ENCODE measurements at places on chromosomes 11 and 22.

GRCh38 chr22:23892706-23893105, 1.5 kb upstream of the MIF start:
- DNase-seq, result no peak

GRCh38 chr22:47308886-47309285, 546.4 kb downstream of the TBC1D22A start:
- no peak for DNase-seq

DNA sequence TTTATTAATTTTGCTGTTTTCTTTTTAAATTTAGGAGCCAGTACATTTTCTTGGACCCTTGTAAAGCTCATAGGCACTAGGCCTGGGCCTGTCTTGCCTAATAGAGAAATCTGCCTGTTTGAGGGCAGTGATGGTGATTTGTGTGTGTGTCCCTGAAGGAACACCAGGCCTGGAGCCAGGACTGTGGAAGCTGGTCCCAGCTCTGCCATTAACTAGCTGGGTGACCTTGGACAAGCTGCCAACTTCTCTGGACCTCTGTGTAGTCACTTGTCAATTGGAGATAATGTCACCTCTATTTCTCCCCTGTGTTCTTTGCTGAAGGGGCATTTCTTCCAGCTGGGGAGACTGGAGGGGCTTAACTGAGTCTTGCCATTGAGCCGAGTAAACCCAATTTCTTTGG, 16.0 kb upstream of the FTH1 start:
- DNase-seq, result no peak

DNA sequence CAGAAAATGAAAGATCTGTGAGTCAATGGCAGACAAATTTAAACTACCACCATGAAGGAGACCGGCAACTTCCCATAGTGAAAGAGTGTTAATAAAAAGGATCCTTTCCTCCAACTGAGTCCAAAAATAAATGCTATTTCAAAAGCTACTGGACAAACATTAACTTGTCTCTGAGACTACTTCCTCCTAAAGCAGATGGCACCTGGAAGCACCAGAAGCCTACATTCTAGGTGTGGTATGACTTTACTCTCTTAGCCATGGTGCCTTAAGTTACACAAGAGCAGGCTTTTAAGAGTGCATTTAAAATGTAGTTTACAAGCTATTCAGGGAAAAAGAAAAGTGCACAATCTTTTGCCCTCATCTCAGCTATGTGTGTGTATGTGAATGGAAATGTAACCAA, 2.5 kb downstream of the ARHGAP32 start:
- DNase-seq, result no peak

GRCh38 chr11:37038911-37039310, 440.9 kb upstream of the RAG2 start:
- DNase-seq, result no peak

DNA sequence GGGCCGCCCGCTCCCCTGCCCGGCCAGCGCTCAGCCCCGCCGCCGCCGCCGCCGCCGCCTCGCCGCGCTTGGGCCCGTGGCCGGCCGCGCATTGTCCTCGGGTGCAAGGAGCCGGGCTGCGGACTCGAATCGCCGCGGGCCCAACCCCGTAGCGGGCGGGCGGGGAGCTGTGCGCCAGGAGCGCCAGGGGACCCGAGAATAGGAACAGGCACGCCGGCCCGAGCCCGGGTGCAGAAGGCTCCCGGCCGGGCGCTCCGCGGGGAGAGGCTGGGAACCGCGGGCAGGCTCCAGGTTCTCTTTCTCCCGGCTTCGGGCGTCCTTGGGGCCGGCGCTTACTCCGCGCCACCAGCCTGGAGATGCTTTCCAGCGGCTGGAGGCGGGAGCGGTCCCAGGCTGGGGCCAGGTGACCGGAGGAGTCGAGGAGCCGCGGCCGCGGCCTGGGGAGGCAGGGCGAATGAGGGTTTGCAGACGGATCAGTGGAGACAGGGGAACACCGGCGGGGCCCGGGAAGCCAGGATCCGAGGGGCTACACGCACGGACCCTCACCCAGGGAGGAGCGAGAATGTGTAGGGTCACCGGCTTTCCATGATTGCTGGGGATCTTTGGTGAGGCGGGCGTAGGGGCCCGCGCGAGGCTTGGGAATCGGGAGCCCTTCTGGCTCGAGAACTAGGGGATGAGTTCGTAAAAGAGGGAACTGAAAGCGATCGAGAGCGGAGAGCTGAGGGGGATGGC, 726 bp downstream of the PKNOX2 start:
- DNase-seq, result peak; percentile 71

DNA sequence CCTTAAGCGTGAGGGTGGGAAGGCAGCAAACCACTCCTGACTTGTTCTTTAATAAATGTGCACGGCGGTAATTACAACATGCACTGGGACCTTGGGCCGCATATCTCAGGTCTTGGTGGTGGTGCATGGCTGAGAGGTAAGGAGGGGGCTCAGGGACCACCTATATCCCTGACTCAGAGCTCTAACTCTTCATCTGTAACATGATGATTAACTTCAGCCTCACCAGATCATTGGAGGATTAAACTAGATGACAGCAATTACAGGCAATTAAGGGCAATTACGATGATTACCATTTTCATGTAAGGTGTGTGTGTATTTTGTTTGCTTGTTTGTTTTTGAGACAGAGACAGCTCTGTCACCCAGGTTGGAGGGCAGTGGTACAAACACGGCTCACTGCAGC, 45.0 kb downstream of the FBLN1 start:
- no peak for DNase-seq

DNA sequence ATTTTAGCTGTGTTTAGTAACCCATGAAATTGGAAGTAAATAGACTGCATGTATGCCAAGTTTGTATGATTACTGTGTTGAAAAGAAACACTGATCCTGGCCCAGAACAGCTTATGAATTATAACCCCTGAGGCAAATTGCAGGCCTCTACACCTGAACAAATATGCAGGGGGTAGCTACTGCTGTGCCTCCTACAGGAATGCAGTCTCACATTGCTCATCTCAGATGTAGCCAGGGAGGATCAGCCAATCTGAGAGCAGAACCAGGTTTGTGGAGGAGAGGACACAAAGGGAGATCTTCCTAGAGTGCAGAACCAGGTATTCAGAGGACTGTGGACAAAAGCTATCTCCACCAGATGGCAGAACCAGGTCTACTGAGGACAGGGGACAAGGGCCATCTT, 442.2 kb upstream of the DDI1 start:
- DNase-seq, result no peak

- DNase-seq, result no peak
Observed at GRCh38 chr11:33476945-33477606, 219.9 kb downstream of the HIPK3 start.

DNA sequence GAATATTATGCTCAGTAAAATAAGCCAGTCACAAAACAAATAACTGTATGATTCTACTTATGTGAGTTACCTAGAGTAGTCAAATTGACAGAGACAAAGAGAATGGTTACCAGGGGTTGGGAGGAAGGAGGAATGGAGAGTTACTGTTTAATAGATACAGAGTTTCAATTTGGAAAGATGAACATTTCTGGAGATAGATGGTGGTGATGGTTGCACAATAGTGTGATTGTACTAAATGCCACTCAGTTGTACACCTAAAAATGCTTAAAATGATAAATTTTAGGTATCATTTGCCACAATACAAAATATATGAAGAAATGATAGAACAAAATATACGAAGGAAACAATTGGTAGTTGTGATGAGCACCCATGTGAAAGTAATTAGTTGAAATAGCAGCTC, 43.4 kb downstream of the PDHX start:
- no peak for DNase-seq

GRCh38 chr11:118524757-118525470, 2.4 kb upstream of the TTC36 start:
- DNase-seq, result no peak

- no peak for DNase-seq
Observed at GRCh38 chr11:8297781-8298440, 34.2 kb upstream of the LMO1 start.

DNA sequence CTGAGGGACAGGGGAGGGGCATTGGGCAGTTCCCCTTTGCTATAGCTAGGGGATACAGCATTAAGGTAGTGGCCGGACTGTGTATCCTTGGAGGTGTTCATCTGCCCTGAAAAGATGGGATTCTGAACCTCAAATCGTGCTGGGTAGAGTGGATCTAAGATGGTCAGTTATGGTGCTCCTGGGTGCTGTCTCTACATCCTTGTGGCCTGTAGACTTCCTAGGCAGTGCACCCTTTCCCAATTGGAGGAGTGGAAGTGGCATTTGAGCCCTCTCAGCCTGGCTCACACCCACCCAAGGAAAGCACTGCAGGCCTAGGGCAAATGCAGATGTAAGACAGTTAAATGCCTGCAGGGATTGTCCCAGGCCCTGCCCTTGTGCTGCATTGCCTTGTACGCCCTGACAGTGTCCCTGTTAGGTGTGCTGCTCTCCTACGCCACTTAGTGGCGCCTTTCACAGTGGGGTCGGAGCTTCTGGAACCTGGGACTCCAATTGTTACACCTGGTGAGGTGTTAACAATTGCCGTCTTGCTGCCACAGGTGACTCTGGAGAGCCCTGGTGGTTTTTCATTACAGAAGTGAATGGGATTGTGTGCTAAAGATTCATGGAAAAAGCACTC, 35.0 kb downstream of the PPFIBP2 start:
- peak; percentile 28 for DNase-seq

- no peak for DNase-seq
Observed at GRCh38 chr11:68691402-68691784, 7.0 kb downstream of the GAL start.

DNA sequence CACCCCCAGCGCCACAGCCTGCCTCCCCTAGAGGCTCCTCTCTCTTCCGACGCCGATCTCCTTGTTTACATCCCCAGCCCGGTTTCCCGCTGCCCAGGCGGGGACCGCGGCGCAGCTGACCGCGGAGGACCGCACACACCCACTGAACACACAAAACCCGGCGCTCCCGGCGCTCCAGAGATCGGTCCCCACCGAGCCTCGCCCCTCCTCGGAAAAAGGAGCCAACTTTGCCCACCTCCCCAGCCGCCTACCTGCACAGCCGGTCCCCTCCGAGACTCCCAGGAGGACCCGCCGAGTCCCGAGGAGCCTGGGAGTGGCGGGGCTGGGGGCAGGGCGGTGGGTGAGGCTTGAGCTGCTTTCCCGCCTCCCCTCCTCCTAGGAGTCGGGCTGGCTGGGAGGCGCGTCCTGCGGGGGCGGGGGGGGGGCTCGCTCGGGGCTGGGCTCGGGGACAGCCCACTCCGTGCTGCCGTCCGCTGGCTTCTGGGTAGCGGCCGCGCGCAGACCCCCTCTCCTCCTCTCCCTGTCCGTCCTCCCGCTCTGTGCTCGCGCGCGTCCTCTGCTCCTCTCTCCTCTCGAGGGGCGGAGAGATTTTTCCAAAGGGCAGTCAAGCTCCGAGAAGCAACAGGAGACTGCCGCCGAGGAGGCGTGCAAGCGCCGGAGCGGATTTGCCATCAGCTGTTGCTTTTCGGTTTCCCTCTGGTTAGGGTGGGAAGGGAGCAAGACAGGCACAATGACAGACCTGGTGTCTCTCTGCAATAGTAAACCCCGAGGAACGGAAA, at the start of gene FXYD6:
FXYD6 (minus strand) TSS at position 318 of the 779 bp plus-strand sequence. CDS start 33,882 bp downstream, outside the sequence.
- DNase-seq, result no peak

GRCh38 chr11:3169255-3170043, 4.3 kb upstream of the OSBPL5 start:
- DNase-seq, result no peak

- no peak for DNase-seq
Observed at GRCh38 chr22:26479043-26479791, 4.4 kb downstream of the HPS4 start.

GRCh38 chr11:11975201-11976092, 33.0 kb downstream of the DKK3 start:
- DNase-seq, result no peak

DNA sequence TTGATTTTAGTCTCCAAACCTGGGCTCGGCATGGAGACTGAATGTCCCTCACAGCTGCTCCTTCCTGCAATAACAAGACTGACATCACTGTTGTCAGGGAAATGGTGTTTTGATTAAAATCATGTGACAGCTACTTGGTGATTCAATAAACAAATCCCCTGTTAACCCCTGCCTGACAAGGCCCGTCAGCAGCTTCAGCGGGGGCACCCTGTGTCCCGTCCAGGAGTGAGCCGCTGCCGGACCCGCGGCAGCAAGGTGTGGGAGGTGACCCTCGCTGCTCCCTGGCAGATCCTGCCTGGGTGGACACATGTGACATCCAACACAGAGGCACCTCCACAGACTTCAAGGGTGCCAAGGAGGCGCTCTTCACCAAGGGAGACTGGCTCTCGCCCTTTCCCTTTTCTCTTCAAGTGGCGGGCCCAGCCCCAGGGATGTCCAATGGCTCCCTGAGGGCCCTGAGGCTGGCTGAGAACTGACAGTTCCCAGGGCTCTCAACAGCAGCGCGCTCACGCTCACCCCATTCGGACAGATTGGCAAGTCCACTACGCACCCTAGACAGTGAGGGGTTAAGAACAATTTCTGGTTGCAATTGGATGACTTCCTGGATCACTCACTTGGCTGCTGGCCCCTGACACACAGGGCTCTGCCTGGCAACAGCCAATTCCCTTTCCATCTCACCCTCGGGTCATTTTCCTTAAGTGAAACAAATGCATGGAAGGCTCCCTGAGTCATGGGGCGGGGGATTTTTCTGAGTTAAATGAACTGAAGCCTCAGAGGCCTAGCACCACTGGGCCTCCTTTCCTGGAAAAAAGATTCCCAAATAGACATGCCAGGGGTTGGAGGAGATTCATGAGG, 30.7 kb downstream of the PPP2R1B start:
- no peak for DNase-seq

GRCh38 chr11:32334822-32335221, 100.5 kb downstream of the WT1 start:
- no peak for DNase-seq

- DNase-seq, result no peak
Observed at GRCh38 chr11:11243209-11243589, 109.9 kb downstream of the CSNK2A3 start.

GRCh38 chr11:126246636-126247035, 22.1 kb downstream of the SRPRA start:
- no peak for DNase-seq
